Suppressor macrophage treated with lipopolysaccharide for 1 hour (primary cell): ENCODE measurements at places on chromosomes 16 and 17.

GRCh38 chr16:87874639-87875427 lies 5.5 kb upstream of the SLC7A5 start:
- no peak for DNase-seq

- DNase-seq: no peak
These were observed 306.7 kb downstream of the CNTNAP4 start for GRCh38 chr16:76583945-76584344.

DNA sequence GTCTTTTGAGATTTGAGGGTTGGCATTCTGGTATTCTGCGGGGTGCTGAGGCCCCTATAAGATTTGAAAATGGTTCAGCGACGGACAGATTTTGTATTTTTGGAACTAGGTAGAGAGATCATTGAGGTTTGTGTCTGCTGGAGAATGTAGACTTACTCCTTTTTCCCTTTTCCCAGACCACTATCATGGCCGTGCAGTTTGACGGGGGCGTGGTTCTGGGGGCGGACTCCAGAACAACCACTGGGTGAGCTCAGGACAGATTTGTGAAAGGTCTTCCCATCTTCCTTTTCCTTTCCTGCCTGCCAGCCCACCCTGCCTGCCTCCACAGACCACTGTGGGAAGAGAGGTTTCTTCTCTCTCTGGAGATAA lies 572 bp downstream of the PSMB6 start:
- DNase-seq: peak; percentile 54

GRCh38 chr16:27406511-27407128 lies 4.6 kb downstream of the IL21R start:
- no peak for DNase-seq

- no peak for DNase-seq
These were observed 233.1 kb upstream of the AXIN2 start for GRCh38 chr17:65794572-65794971.

DNA sequence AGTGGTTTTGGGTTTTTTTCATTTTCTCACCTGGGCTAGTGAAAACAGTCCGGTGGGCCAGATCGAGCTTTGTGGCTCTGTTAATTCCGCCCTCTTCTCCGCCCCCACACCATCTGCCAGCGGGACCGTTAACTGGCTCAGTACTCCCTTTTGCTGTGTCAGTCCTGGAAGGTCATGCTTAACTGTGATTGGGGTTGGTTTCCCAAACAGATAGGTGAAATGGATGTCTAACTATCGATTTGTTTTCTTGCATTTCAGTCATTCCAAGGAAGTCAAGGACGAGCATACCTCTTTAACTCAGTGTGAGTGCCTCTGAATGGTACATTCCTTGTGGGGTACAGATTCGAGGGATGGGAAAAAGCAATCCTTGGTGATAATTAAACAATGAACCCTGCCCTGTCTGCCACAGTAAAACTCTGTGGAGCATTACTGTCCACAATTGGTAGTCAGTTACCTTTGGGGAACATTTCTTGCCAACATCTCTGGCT lies 56.7 kb downstream of the YPEL2 start:
- DNase-seq: no peak

DNA sequence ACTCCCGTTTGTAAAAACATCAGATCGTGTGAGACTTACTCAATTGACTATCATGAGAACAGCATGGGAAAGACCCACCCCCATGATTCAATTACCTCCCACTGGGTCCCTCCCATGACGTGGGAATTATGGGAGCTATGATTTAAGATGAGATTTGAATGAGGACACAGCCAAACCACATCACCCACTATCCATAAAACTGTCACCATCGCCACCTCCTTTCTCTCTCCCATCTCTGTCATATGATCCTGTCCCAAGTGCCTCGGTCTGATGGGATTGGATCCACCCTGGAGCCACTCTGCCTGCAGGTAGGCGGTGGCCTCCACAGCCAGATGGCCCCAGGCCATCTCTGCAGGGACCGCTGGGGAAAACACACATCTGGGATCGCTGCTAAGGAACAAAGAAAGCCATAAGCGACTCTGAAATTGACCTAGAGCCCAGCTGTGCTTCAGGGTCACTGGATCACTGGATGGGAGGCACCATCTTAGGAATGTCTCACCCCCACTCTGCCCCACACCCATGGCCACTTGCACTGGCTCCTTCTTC lies 61.2 kb downstream of the TMEM186 start:
- DNase-seq: no peak

- no peak for DNase-seq
These were observed 33.4 kb downstream of the DCUN1D3 start for GRCh38 chr16:20866801-20867200.

- no peak for DNase-seq
These were observed 92.3 kb downstream of the WNT3 start for GRCh38 chr17:46726206-46726605.

DNA sequence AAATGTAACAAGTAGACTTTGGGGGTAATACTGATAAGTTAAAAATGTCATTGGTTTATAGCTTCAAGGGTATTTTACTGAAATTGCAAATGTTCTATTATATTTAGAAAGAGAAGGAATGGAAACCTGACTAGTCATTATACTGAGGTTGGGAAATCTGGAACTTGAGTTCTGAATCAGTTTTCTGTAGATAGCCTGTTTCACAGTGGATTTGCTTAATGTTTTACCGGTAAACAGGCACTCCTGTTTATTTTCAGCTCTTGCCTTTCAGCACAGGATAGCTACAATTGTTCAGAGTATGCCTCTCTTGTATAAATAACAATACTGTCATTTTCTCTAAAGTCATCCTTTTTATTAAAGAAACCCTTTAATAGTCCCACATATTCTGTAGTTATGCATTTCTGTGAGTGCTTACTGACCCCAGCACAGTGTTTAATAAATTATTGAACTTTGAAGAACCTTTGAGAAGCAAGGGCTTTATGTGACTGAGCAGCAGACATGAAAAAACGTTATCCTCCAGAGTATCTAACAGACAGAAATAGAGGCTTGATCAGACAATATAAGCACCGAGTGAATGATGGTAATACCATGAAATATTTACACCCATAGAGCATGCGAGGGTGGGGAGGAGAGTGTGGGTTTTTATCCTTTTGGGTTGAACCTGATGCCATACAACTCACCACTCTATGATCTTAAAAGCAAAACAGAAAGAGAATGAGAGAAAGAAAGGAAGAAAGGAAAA lies 58.2 kb downstream of the FTO start:
- DNase-seq: peak; percentile 30
